ENCODE measurements at places on chromosomes 4 and X.
A peak's percentile ranks its signal among the peaks of the same experiment; 100 is the strongest.

GRCh38 chr4:87819281-87819919 is 13.4 kb upstream of the MEPE start:
- peak; percentile 87 for DNase-seq

GRCh38 chr4:183532821-183533220 is 28.0 kb downstream of the ING2 start:
- peak; percentile 76 for DNase-seq

- DNase-seq = no peak
Observed at GRCh38 chrX:153564047-153564606, 34.8 kb downstream of the CCNQ start.

DNA sequence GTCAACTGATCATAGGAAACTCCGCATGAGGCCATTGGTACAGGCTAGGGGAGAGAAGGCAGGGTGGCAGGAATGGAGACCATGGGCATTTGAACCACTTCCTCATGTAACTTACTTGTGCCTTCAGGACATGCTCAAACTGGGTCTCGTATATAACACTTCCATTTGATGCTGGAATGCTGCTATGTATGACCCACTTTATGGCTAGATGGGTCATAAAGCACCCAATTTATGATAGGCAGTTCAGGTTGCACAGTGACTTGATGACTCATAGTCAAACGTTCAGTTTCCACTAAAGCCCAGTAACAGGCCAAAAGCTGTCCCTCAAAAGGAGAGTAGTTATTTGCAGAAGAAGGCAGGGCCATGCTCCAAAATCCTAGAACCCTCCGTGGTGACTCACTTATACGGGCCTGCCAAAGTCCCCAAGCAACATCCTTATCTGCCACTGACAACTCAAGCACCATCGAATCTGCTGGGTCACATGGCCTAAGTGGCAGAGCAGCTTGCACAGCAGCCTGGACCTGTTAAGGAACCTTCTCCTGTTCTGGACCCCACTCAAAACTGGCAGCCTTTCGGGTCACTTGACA is 236.4 kb downstream of the ZC4H2 start:
- DNase-seq = no peak

DNA sequence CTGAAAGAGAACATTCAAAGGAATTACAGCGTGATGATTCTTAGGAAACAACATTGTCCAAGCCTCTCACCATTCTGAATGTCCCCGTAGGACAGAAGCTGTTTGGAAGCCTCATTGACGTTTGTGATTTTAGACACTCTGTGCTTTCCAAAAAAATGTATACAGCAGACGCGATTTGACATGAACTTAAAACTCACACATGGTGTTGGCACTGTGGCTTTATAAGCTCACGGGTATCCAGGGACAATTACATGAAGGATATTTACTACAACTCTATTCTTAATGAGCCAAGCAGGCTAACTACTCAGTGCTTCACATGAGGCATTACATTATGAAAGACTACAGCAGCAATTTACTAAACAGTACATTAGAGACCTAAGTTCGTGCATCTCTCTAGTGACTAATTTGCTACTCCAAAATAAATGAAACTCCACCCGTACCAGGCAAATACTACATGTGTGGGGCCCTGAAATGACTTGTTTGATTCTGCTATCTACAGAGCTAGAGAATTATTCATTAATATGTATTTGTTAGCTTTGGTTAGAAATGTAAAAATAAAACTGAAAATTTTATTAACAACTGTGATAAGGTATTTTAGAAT is 620.7 kb downstream of the SPRY1 start:
- no peak for DNase-seq

- DNase-seq = no peak
Observed at GRCh38 chr4:76760193-76760592, 137.8 kb downstream of the SOWAHB start.

- DNase-seq = peak; percentile 96
Observed at GRCh38 chr4:19776021-19776459, 475.7 kb upstream of the SLIT2 start.
